Lung microvascular endothelial cell (primary cell): ENCODE measurements at places on chromosomes 16 and 17. TPM values are rescaled to one million over a fixed set of nuclear protein-coding genes. Genes with fewer than 3 reads are reported as not detected.

Gene OR1A1
- total RNA-seq, result not detected in 2 replicates

Gene CNP
- 38.8 and 45.6 TPM in 2 replicates for total RNA-seq

Gene SLC12A3
- total RNA-seq, result not detected in 2 replicates

DNA sequence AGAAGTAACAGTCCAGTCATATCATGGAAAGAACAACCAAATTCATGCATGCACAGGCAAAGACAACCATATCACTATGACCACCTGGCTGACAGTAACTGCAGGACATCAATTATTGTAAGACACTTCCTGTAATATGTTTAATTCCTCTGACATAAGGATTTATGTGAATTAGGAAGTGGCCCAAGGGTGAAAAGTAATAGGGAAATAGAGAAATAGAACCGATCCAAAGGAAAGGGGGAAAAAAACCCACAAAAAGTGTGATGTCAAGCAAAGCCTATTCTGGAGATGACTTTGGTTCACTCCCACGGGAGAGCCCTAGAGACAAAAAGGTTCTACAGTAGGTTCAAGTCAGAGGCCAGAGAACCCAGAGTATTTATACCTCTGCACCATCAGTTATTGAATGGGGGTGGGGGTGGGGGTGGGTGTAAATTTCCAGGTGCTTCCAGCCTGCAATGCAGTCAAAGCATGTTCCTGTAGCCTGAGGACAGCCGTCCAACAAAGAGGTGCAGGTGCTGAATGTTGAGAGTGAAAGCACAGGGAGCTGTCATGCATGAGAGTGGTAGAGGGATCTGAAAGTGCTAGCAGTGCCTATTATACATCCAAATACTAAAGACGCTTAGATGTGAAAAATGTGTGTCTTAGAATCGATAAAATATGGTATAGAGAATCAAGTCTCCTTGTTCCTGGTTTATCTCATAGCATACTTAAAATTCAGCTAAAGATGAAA is 95.6 kb upstream of the HLF start:
- DNase-seq, result peak; percentile 10

DNA sequence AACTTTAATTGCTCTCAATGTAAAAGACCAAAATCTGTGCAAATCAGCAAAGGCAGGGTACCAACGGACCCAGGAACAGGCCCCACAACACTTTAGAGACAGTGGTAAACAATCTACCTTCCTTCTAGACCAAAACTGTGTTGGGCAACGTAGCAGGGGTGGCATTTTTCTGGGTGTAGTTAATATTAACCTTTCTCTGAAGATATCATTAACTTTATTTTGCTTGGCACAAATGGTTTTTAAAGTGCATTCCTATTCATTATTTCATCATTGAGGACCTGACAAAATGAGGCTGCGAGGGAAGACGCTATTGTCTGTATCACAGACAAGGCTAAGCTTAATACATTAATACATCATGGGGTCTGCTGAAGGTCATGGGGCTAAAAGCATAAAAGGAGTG is 37.9 kb upstream of the TRAP1 start:
- DNase-seq, result no peak

DNA sequence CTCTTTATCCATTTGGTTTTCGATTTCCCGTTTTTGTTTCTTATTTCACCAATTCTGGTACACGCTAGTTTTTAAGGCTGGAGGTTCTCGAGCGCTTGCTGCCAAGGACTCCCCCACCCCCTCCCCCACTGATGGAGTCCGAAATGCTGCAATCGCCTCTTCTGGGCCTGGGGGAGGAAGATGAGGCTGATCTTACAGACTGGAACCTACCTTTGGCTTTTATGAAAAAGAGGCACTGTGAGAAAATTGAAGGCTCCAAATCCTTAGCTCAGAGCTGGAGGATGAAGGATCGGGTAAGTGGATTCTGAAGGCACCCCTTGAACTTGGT is 825 bp downstream of the RPTOR start:
- no peak for DNase-seq

GRCh38 chr17:2903193-2903974 is 107.1 kb downstream of the RAP1GAP2 start:
- DNase-seq, result no peak

GRCh38 chr16:70151941-70152509 is 21.6 kb upstream of the CLEC18C start:
- DNase-seq, result no peak

DNA sequence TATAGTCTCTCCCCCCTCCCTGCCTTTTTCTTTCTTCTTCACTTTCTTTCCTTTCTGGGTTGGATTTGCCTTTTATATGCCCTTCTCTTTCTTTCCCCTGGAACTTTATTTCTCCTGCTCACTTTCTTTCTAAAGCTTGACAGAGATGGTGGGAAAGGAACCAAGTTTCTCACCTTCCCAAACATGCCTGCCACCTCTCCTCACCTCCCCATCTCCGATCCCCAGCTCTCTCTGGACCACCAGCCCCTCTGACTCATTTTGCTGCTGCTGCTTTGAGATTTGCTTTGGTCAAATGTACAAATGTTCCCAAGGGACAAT is 6.7 kb upstream of the LHX1 start:
- DNase-seq, result no peak

GRCh38 chr17:185445-186138 is 4.1 kb upstream of the DOC2B start:
- DNase-seq, result peak; percentile 45

GRCh38 chr17:53941231-53941630 is 118.5 kb downstream of the KIF2B start:
- DNase-seq, result no peak
